ENCODE measurements at places on chromosomes 5 and 9.

- no peak for DNase-seq
Observed at GRCh38 chr5:11564706-11565105, 339.5 kb downstream of the CTNND2 start.

- no peak for DNase-seq
Observed at GRCh38 chr5:159785656-159786055, 130.6 kb upstream of the ADRA1B start.

- no peak for DNase-seq
Observed at GRCh38 chr5:81739291-81739690, 11.6 kb downstream of the SSBP2 start.

- no peak for DNase-seq
Observed at GRCh38 chr9:132108728-132109127, 29.1 kb upstream of the MED27 start.

Measured in effector memory CD8-positive, alpha-beta T cell (primary cell).